ENCODE measurements at places on chromosomes 1 and 21.

DNA sequence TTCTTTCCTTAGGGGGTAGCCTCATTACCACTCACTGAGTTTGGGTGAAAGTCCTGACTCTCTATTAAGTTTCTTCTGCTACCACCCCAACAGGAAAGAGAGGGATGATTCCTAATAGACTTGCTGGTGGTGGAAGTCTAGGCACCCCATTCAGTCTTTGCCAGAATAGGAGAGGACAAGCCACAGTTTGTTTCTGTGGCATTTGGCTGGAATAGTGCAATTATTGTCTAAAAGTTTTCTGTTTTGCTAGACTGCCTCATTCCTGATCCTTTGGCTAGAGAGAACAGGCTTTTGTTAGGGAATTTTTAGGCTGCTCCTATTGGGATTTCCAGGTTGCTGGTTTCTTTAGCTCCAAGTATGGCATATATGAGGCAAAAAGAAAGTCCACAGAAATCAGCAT is 9.9 kb upstream of the HJV start:
- DNase-seq = no peak

GRCh38 chr1:231279683-231280082 is 38.7 kb downstream of the GNPAT start:
- DNase-seq = no peak

GRCh38 chr1:207698822-207699483 is 52.9 kb upstream of the CD46 start:
- DNase-seq = no peak

DNA sequence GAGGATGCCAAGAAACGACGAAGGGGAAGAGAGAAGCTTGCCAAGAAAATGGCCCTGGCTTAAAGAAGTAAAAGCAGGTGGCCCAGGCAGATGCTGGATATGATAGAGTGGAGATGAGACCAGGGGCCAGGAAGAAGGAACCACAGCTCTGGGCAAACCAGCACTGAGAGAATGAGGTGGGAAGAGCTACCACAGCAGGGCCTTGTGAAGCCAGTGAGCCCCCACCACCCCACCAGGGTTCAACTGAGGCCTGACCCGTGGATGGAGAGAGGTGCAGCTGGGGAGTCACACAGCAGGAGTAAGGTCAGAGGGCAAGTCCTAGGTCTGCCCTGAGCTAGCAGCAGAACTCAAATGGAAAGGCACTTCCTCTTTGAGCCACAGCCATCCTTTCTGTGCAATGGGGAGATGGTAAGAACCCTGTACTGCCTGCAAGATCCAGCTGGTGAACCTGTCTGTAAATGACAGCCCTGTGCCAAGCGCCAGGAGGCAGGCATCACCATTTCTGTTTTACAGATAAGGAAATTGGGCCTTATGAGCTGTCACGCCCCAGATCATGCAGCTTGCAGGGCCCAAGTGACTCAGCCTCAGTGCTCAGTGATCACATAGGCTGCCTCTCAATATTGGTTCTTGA is 8.5 kb downstream of the SH3BGRL3 start:
- DNase-seq = no peak

- DNase-seq = peak; percentile 6
Measured at GRCh38 chr1:187987236-187987776, 1158.6 kb downstream of the PLA2G4A start.

- no peak for DNase-seq
Measured at GRCh38 chr1:83909687-83910086, 89.2 kb downstream of the TTLL7 start.

GRCh38 chr1:91736146-91736714 is 149.7 kb downstream of the TGFBR3 start:
- DNase-seq = no peak

GRCh38 chr1:232385221-232385620 is 244.7 kb downstream of the SIPA1L2 start:
- DNase-seq = no peak

GRCh38 chr1:46530791-46531409 is 20.5 kb downstream of the KNCN start:
- DNase-seq = no peak

- DNase-seq = no peak
Measured at GRCh38 chr1:78075621-78076020, 29.9 kb downstream of the GIPC2 start.

GRCh38 chr1:156503698-156504437 is 3.3 kb upstream of the MEF2D start:
- no peak for DNase-seq

GRCh38 chr1:178628637-178629251 is 96.3 kb upstream of the RALGPS2 start:
- no peak for DNase-seq

GRCh38 chr1:236393681-236394481 is at the start of gene EDARADD:
TSS of gene EDARADD (plus strand) at chr1:236394286. CDS start at chr1:236394445, 159 bp downstream.
- no peak for DNase-seq

- DNase-seq = no peak
Measured at GRCh38 chr1:235317168-235317567, 10.8 kb downstream of the ARID4B start.
